Pancreas (tissue), 10 donors: ENCODE measurements at places on chromosomes 2 and 18.

DNA sequence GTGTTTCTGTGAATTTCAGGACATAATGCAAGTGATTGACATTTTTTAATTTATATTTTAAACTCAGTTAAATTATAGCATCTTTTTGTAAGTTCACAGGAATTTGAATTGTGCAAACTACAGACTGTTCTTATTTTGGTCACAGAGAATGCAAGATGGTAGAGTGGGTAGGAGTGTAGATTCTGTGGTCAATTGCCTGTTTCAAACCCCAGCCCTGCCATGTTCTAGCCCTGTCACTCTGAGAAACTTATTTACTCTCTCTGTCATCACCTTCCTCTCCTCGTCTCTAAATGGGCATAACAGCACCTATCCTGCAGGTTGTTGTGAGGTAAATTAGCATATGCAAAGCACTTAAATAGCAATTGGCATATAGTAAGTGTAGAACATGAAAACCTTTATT is 879.8 kb downstream of the CPS1 start:
- H3K4me3 ChIP-seq: no peak overlapping the region
- no peaks in the 10 kb centered on the region for H3K36me3 ChIP-seq
- no peaks in the 10 kb centered on the region for H3K27me3 ChIP-seq
- no peak overlapping the region for H3K27ac ChIP-seq

DNA sequence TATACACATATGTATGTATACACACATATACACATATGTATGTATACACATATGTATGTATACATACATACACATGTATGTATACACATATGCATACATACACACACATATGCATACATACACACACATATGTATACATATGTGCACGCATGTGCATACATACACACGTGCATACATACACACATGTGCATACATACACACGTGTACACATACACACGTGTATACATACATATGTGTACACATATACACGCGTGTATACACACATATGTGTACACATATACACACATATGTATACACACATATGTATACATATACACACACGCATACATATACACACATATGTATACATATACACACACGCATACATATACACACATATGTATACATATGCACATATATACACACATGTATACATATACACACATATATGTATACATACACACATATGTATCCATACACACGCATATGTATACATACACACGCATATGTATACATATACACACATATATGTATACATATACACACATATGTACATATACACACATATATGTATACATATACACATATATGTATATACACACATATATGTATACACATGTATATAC is 21.5 kb downstream of the NABP1 start:
- no peak for DNase-seq
- H3K4me3 ChIP-seq: no peak overlapping the region
- H3K4me1 ChIP-seq: no peaks in the 10 kb centered on the region
- H3K27me3 ChIP-seq: no peaks in the 10 kb centered on the region

GRCh38 chr2:109372614-109373013 is 241.2 kb downstream of the SEPTIN10 start:
- H3K27me3 ChIP-seq: no peaks in the 10 kb centered on the region
- H3K36me3 ChIP-seq: no peaks in the 10 kb centered on the region
- H3K4me3 ChIP-seq: no peak overlapping the region
- no peaks in the 10 kb centered on the region for H3K4me1 ChIP-seq
- no peak overlapping the region for H3K27ac ChIP-seq

GRCh38 chr2:40452786-40453185 is 896 bp upstream of the SLC8A1 start:
- H3K4me1 ChIP-seq: no peaks in the 10 kb centered on the region
- H3K27me3 ChIP-seq: peaks cover 6% of the 10 kb centered on the region
- no peak overlapping the region for H3K4me3 ChIP-seq

DNA sequence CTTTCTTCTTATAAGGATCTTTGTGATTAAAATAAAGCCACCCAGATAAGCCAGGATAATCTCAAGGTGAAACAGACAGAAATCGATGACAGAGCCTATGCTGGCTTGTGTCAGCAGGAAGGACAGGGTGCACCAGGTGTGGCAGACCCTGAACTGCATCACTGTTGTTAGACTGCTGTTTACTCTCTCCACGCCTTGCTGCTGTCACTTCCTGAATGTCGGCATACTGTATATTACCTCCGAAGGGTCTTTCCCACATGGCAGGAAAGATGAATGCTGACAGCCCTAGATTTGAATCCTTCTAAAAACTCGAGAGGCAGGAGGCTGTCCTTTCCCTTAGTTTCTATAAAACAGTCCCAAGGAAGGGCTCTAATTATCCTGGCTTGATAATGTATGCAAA is 18.9 kb upstream of the TMEM163 start:
- H3K36me3 ChIP-seq: no peaks in the 10 kb centered on the region
- no peaks in the 10 kb centered on the region for H3K4me1 ChIP-seq
- DNase-seq: no peak
- H3K4me3 ChIP-seq: no peak overlapping the region
- no peaks in the 10 kb centered on the region for H3K27me3 ChIP-seq

- no peaks in the 10 kb centered on the region for H3K27me3 ChIP-seq
- DNase-seq: no peak
- no peaks in the 10 kb centered on the region for H3K4me1 ChIP-seq
- no peaks in the 10 kb centered on the region for H3K36me3 ChIP-seq
- no peak overlapping the region for H3K4me3 ChIP-seq
Measured at GRCh38 chr2:49619804-49620203, 465.5 kb upstream of the FSHR start.
